ENCODE measurements at places on chromosomes 5 and 9.

- DNase-seq = no peak
Measured at GRCh38 chr5:93620487-93621326, 37.7 kb downstream of the NR2F1 start.

GRCh38 chr5:122944051-122944450 is 92.5 kb downstream of the PPIC start:
- DNase-seq = no peak

GRCh38 chr5:56757077-56757476 is 58.3 kb upstream of the MAP3K1 start:
- no peak for DNase-seq

GRCh38 chr9:110329639-110330230 is 7.9 kb downstream of the TXNDC8 start:
- no peak for DNase-seq

GRCh38 chr5:150298701-150299451 is 3.8 kb downstream of the ARSI start:
- DNase-seq = no peak

- DNase-seq = no peak
Measured at GRCh38 chr9:136086213-136086881, 8.7 kb downstream of the NACC2 start.

- no peak for DNase-seq
Measured at GRCh38 chr9:119322184-119322583, 47.1 kb downstream of the BRINP1 start.

GRCh38 chr9:34581318-34581717 is 8.2 kb downstream of the CNTFR start:
- DNase-seq = no peak

- no peak for DNase-seq
Measured at GRCh38 chr5:130710596-130710995, 454.5 kb downstream of the HINT1 start.

- no peak for DNase-seq
Measured at GRCh38 chr5:137040024-137040423, 459.1 kb downstream of the SPOCK1 start.

DNA sequence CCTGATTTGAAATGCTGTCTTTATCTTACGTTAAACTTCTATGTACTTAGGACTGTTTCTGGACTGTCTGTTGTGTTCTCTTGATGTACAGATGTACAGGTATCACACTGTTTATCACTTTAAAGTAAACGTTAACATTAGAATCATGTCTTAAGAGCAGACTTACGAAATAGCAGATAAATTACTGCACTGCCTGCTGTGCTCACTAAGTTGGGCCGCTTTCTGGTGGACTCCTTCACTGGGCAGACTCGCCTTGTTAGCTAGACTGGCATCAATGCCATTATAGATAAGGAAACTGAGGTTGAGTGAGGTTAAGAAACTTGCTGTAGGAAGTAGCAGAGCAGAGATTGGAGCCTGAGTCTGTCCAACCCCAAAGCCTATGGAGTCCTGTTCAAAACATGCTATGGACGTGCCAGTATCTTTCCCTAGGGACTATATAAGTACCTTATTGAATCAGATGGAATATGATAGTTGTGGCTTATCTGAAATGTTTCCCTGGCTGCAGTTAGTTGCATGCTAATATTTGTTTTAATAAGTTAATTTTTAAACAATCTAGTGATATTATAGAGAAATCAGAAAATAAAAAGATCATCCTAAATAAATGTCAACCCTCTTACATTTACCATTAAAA is 16.9 kb downstream of the ZNF618 start:
- DNase-seq = no peak

- DNase-seq = no peak
Measured at GRCh38 chr9:21901546-21901945, 92.6 kb downstream of the CDKN2A start.

- no peak for DNase-seq
Measured at GRCh38 chr9:123440256-123440655, 84.3 kb downstream of the CRB2 start.

- DNase-seq = no peak
Measured at GRCh38 chr5:77841616-77842015, 65.5 kb upstream of the TBCA start.

DNA sequence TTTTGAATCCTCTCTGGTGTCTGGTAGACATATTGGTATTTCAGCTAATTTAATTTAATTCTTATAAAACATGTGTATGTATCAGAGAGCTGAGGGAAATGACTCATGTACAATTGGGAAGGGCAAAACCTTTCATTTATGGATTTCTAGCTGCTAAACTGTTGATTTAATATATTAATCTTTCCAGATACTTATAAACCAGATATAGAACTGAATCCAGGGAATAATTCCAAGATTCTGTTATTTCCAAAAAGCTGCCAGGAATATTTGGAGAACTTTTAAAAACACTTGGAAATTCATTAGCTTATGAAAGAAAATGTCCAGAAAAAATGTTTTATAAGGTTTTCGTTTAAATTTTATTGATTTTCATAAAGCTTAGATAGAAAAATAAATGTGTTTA is 295.5 kb downstream of the YTHDC2 start:
- DNase-seq = no peak

DNA sequence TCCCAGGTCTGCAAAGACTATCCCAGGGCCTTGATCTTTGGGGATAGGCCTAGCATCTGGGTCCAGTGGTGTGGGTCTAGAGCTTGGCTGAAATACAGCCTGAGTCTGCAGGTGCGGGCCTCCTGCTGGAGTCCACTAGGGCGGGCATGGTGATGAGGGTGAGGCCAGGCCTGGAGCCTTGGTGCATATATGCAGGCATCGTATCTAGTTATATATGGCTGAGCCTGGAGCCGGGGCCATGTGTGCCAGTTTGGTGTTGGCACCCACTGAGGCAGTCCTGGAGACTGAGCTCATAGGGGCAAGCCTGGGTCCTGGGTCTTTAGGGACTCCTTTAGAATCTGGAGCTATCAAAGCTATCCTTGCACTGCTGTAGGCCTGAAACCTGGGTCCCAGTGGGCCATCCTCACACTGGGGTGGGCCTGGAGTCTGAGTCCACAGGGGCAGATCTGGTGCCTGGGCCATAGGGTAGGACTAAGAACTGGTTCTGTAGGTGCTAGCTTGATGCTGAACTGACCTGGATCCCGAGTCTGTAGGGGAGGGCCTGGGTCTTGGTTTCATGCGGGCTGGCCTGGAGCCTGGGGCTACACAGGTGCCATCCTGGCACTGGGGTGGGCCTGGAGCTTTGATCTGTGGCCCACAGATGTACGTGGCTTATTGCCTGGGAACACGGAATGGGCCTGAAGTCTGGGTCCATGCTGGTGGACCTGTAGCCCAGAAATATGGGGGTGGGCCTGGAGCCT is 346.5 kb upstream of the MEF2C start:
- no peak for DNase-seq

- no peak for DNase-seq
Measured at GRCh38 chr5:153623751-153624450, 133.4 kb downstream of the GRIA1 start.

DNA sequence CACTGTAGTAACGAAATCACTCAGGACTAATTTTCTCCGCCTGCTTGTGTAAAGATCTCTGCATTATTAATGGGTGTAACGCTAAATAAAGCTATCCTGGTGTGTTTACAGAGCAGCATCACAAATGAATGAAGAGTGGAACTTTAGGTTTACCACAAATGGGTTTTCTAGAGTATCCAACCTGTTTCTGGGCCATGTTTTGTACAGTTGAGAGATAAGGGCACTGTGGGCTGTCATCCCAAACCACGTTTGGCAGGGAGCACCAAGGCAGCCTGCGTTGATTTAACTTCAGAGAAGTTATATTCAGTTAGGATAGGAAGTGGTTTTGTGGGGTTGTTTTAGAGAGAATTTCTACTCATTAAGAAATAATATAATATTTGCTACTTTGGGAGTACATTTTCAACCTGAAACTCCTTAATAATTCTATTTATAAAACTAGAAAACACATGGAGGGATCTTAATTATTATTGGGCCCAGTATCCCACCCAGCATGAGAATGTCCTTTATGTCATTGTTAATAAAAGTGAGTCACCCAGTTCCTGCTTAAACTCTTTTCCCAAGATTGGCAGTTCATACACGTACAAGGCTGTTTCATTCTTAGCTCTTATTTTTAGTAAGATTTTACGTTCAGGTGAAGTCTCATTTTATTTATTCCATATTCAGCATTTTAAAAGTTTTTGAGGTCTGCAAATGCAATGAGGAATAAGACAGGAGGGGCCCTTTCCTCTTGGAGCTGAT is 8.0 kb downstream of the KCNN2 start:
- DNase-seq = no peak

DNA sequence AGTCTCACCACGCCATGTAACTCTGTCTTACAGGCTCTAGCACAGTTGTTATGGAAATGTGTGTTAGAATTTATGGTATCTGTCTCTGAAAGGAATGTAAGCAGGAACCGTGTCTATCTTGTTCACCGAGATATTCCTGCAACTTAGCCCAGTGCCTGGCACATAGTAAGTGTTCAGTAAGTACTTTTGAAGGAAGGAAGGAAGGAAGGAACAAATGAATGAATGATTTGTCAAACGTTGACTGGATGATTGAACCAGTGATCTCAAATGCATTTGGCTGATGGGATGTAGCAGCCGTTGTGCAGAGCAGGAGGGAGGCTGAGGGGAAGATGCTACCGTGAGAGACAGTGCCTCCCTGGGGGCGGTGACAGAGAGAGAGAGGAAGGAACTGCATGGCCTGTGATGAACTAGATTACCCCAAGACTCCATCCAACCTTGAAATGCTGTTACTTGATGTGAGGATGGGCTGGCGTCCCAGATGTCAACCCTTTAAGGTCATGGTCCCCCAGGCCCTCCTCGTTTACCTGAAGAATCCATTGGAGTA is 47.5 kb upstream of the PPARGC1B start:
- DNase-seq = no peak

DNA sequence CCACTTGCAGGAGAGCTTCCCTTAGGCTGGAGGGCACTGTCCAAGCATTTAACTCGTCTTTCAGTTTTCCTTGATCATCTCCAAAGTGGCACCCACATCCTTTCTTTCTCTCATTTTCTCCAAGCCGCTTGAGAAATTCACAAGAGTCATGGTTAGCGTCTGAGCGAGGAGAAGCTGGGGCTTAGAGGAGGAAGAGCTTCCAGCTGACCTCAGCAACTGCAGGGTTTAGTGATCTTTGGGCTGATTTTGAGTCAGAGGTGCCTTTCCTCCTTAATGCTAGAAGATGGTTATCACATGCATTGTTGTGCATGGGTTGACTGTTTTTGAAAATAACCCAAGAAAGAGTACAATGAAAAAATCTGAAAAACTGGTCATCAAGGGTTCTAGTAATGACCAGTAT is 134.7 kb downstream of the GADD45G start:
- DNase-seq = no peak

DNA sequence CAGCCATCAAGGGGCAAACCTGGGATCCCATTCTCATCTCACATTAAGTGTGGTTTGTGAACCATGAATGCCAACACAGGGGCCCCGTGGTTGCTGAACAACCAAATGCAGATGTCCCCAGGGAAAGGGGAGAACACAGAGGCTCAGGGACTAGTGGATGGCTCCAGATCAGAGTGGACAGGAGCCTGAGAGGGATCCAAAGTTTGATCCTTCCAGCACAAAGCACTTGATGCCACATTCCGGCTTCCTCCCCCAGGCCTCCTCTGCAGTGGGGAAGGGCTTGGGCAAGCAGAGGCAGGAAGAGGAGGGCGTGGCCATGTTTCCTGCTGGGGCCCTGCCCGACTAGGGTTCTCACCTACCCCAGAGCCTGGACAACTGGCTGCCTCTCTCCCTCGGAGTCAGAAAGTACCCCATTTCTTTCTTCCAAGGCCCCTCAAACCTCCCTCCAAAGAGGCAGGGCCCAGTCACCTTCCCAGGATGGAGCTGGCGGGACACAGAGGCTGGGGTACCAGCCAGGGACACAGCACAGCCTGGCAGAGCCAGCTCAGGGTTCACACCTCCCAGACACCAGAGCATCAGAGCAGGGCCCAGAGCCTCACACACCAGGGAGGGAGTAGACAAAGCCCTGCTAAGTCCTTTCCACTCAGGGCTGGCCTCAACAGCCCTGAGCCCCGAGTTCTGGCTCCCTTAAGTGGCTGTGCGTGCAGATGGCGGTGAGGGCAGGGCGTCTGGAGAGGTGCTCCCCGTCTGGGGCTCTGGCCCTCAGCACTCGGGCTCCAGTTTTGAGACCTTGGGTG is 4.3 kb upstream of the RNF44 start:
- no peak for DNase-seq

- no peak for DNase-seq
Measured at GRCh38 chr5:142325725-142326479, 1.1 kb upstream of the SPRY4 start.

GRCh38 chr5:2160811-2161210 is 278.1 kb upstream of the IRX4 start:
- DNase-seq = no peak

- no peak for DNase-seq
Measured at GRCh38 chr5:176491101-176491502, 42.9 kb downstream of the FAF2 start.

DNA sequence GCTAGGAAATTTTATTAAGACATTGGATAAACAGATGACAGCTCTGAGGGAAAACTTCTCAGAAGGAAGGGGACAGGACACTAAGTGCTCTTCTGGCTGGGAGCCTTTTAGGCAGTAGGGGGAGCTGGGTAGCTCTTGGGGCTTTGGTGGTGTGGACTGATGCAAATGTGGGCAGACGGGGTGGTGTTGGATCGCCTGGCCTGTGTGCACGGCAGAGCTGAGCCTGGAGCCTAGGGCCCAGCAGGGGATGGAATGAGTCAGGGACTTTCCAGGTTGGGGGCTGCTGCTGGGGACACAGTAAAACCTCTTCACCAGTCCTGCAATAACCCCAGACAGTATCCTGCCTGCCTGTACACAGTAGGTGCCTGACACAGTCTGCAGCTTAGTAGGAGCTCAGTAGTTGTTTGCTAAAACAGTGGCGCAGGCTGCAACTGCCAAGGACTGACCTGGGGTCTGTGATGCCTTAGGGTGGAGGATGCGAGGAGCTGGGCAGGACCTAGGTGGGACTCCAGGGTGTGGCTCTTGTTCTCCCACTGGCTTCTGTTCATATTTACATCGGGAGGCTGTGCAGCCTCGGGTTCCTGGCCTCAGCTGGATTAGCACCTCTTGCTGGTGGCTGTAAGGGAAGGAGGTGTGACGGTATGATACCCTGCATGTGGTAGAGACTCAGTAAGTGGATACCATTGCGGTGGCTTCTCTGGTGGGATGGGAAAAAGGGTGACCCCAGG is 83.8 kb downstream of the DAB2IP start:
- DNase-seq = no peak

DNA sequence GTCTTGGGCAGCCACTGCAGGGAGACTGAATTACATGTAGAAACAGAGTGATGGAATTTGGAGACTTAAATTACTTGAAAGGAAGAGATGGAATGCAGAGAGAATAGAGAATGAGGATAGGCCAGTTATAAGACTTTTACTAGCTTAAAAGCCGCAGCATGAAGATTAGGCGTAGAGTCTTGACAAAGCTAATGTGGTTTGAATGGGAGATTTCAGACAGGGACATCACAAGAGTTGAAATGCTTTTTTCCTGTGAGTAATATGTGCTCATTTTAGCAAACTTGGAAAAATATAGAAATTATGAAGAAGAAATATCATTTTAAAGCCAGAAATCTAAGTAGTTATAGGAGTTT is 7.5 kb downstream of the CENPP start:
- no peak for DNase-seq

DNA sequence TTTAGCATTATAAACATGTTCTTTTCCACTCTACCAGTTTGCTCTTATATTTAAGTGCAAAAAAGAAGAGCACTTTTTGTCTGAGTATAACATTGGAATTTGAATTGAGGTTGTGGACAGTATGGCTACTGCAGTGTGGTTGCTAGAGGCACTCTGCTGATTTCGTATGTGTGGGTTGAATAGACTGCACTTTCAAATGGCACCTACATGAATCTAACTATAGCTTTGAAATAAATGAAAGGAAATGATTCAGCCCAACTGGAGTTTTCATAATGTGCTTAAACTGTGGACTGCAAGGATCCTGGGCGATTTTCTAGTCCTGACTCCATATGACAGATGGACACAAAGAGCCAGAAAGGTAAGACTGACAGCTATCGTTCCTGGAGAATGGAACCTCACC is 657.6 kb upstream of the RIOK2 start:
- DNase-seq = no peak
